ENCODE measurements at places on chromosomes 13 and 19.

GRCh38 chr19:47619763-47620162 lies 10.8 kb downstream of the BICRA start:
- DNase-seq, result no peak

DNA sequence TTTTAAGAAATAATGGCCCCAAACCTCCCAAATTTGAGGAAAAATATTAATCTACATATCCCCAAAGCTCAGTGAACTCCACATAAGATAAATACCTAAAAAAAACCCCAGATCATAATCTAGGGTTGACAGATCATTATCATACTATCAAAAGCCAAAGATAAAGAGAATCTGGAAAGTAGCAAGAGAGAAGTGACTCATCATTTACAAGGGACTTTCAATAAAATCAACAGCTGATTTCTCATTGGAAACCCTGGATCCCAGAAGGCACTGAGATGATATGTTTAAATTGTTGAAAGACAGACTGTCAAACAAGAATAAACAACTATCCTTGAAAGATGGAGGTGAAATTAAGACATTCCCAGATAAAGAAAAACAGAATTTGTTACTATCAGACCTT lies 199.3 kb downstream of the KCNRG start:
- DNase-seq, result no peak

GRCh38 chr19:28520998-28521568 lies 691.9 kb downstream of the UQCRFS1 start:
- no peak for DNase-seq

DNA sequence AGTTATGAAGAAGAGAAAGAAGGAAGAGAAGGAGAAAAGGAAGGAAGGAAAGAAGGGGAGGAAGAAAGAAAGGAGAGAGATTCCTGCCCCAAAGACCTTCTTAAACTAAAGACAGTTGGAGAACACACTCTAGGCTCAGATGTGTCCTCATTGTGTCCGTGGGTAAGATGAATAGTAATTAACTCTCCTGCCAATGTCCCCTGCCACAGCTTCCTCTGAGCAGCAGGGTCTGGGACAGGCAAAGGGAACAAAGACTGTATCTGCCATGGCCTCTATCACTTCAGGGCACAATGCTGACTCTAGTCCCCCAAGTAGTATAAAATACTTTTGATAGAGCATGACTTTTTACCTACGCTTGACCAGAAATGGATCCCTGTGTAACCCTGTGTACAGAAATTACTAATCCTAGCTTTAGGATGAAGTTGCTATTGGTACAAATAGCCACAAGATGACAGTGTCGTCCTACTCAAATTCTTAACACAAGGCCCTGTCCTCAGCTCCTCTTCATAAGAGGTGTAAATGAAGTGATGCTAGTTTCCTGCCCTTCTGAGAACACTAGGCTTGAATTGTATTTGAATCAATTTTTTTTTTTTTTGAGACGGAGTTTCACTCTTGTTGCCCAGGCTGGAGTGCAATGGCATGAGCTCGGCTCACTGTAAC lies 186.2 kb upstream of the GPR12 start:
- no peak for DNase-seq

DNA sequence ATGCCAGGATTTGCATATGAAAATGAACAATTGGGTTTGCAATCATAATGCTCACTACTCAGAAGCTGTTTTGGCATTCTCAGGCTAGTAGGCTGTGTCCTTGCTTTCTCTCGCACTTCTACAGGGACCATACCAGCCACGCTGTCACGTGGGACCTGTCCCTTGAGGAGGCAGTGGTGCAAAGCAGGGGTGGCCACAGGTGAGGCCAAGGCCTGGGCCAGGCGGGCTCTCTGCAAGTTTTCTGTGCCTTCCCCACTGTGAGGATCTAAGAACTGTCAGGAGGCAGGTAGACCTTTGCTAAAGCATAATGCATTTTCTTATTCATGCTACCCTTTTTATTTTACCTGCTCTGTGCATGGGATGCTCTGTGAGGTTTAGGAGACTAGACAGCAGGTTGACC lies 89.4 kb upstream of the IRS2 start:
- no peak for DNase-seq

DNA sequence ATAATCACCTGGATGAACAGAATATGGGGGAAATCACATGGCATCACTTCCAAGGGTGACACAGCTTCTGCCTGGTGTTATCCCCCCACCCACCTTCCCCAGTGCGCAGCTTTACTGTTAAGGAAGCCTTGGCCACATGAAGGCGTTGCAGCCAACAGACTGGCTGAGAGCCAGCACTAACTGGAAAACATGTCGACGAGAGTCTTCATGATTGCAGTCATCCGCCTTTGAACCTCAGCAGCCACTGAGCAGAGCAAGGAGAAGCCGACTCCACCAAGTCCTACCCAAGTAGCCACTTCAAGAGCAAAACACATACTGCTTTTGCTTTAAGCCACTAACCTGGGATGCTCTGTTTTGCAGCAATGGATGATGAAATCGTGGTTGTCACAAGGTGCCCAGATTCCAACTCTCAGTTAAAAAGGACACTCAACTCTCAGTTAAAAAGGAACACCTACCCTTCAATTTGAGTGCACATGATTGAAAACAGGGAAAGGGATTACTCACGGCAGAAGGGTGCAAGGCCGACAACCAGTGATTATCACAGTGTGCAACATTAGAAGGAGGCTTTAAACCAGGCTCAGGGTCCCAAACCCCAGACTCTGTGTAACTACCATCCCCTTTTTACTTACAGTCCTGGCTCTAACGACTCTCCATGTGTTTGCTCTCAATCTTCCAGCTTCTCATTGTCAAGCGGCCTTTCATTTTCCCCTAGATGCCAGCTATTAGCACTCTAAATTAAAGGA lies 149.1 kb downstream of the KLF12 start:
- peak; percentile 79 for DNase-seq

GRCh38 chr13:68232351-68233130 lies 1002.4 kb upstream of the PCDH9 start:
- DNase-seq, result no peak

- DNase-seq, result no peak
These were observed 10.4 kb downstream of the SBK2 start for GRCh38 chr19:55526216-55527196.

DNA sequence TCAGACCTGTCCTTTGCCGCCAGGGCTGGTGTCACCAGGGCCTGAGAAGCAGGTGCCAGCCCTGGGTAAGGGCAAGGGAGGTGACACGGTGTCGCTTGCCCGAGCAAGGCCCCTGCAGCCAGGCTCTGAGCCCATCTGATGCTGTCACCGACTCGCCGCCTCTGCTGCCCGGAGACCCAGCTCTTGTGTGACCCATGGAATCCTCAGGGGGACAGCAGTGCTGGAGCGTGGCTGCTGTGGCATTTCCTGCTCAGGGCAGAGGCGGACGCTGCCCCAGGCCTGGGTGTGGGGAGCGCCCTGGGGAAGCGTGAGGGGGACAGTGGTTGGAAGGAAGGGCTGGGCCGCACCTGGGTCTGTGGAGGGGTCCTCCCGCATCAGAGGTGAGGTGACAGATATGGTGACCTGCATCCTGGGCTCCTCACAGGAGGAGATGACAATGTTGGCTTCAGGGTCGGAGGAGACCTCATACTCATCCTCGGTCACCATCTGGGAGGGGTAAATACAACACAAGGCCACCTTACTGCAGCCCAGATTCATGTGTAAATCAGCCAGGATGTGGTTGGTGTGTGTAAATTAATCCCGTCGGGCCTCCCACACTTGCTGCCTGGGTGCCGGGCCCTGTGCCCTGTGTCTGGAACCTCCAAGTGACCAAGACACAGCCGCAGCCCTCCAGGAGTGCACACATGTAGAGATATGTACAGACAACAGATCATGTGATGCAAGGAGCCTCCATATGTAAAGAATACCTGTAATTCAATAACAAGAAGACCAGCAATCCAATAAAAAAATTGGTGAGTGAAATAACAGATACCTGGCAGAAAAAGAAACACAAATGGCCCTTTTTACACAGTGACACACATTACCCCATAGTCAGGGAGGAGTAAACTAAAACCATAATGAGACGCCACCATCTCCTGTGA lies 27.6 kb upstream of the MATK start:
- DNase-seq, result no peak

GRCh38 chr13:99191900-99192399 lies 8.7 kb upstream of the UBAC2 start:
- no peak for DNase-seq

- DNase-seq, result no peak
These were observed 284.4 kb downstream of the DIAPH3 start for GRCh38 chr13:59879281-59879680.

DNA sequence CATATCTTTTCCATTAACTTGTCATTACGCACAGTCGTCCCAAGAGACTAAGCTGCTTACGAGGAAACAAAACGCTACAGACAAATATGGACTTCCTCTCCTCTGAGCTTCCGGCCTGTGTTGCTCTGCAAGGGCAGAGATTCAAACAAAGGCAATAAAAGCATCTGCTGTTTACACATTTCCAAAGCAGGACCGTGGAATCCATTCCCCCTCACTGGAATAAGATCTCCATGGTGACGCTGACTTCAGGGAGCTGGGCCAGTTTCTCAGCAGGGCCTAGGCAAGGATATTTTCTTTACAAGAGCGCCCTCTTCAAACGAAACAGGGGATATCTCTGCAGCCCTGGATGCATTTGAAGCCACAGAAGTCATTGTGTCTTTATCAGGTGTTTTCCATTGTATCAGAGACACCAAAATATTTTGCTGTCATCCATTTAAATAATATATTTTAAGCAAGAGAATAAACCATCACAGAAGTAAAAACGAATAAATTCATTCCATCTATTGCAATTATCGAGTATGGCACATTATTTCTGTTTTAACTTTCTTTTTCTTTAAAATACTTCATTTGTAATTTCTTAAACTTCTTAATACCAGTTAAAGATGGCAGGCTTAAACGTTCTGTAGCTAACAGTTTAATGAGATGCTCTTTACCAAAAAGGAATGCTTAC lies 177.5 kb downstream of the DCLK1 start:
- DNase-seq, result no peak

GRCh38 chr13:79382545-79383275 lies 23.3 kb downstream of the RBM26 start:
- DNase-seq, result no peak

DNA sequence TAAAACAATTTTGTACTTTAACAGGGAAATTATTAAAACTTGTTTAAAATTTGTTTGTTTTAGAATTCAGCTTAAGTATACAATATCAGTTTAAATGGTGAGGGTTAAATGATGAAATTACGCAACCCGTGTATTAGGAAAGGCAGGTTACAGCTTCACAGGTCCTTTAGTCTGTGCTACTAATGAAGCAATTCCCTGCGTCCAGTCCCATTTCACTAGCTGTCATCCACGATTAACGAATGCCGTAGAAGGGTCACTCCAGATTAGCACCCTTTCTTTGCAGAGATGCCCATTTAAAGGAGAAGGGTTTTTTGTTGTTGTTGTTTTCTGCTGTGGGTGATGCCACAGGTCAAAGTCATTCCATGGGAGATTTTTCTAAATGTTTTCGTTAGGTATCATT lies 457.6 kb upstream of the SLC10A2 start:
- DNase-seq, result no peak

DNA sequence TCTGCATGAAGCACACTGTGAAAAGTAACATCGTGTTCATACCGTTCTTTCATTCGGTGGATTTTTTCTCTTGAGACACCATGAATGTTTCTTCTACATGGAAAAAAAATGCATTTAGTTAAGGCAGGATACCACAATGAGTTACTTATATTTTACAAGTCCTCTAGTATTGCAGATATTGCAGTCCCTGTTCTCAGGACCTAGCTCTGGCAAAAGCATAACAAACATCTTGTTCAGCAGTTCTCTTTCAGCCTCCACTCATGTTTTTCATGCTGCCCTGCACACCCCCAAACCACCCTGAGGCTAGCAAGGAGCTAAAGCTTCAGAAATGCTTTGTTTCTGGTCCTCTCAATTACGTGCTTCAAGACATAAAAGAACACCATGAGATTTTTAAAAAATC lies 24.8 kb downstream of the N4BP2L1 start:
- no peak for DNase-seq

DNA sequence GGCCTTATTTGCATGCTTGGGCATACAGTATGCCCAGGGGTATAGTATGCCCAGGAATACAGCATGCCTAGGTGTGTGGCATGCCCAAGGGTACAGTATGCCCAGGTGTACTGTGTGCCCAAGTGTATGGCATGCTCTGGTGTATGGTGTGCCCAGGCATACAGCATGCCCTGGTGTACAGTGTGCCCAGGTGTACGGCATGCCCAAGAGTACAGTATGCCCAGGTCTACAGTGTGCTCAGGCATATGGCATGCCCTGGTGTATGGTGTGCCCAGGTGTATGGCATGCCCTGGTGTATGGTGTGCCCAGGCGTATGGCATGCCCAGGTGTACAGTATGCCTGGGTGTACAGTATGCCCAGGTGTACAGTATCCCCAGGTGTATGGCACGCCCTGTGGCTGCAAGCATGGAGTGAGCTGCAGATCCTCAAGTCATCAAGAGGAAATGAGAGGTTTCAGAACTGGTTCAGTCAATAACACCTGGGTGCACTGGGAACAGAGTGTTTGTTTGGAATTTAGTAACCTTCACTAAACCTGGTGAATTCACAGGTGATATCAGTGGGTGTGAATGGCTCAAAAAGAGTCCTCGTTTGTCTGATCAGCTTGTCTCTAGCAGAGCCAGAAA lies 7.8 kb upstream of the C13orf42 start:
- DNase-seq, result no peak

GRCh38 chr19:18750295-18750970 lies 40.7 kb downstream of the COMP start:
- DNase-seq, result no peak

DNA sequence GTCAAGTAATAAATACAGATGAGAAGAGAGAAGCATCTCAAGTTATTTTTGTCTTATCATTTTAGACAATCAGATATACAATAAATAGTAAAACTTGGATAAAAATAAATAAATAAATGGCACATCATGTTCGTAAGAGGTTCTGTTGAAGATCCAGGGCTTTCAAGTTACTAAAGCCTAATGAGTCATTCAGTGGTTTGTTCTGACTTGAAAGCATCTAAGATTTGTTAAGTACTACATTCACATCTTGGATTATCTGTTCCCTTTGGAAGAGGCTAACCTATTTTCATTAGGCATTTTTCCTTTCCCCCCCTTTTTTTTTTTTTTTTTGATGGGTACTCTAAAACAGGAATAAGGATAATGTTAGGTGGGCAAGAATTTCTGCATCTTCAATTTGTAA lies 429.3 kb downstream of the PCDH20 start:
- DNase-seq, result no peak

- no peak for DNase-seq
These were observed 119.7 kb downstream of the IRS2 start for GRCh38 chr13:109666656-109667055.

- no peak for DNase-seq
These were observed 1981.1 kb upstream of the PCDH20 start for GRCh38 chr13:63396746-63397145.

GRCh38 chr13:111937777-111938311 lies 129.1 kb upstream of the SOX1 start:
- no peak for DNase-seq

GRCh38 chr13:43767341-43767931 lies 19.3 kb downstream of the ENOX1 start:
- no peak for DNase-seq

DNA sequence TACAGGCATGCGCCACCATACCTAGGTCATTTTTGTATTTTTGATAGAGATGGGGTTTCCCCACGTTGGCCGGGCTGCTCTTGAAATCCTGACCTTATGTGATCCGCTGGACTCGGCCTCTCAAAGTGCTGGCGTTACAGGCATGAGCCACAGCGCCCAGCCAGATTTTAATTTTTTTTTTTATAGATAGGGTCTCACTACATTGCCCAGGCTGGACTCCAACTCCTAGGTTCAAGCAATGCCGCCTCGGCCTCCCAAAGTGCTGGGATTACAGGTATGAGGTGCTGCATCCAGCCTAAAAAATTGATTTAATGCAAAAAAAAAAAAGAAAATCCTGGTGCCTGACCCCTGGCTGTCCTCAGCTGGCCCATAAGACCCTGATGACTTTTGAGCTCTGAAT lies 24.9 kb upstream of the CERS4 start:
- no peak for DNase-seq

All from activated CD8-positive, alpha-beta memory T cell treated with anti-CD3 and anti-CD28 coated beads, Interleukin-2, amount 50 U/mL, for 4 hours (primary cell).